Activated T-helper 17 cell treated with anti-CD3 and anti-CD28 coated beads, Interleukin-2, amount 50 U/mL, for 72 hours (primary cell): ENCODE measurements at places on chromosomes 12 and 14.

- no peak for ATAC-seq
Measured at GRCh38 chr12:124660851-124661250, 93.4 kb upstream of the NCOR2 start.

GRCh38 chr12:3043406-3043805, 33.8 kb upstream of the TSPAN9 start:
- ATAC-seq, result no peak

- no peak for ATAC-seq
Measured at GRCh38 chr12:58359084-58359483, 417.7 kb downstream of the ATP23 start.

DNA sequence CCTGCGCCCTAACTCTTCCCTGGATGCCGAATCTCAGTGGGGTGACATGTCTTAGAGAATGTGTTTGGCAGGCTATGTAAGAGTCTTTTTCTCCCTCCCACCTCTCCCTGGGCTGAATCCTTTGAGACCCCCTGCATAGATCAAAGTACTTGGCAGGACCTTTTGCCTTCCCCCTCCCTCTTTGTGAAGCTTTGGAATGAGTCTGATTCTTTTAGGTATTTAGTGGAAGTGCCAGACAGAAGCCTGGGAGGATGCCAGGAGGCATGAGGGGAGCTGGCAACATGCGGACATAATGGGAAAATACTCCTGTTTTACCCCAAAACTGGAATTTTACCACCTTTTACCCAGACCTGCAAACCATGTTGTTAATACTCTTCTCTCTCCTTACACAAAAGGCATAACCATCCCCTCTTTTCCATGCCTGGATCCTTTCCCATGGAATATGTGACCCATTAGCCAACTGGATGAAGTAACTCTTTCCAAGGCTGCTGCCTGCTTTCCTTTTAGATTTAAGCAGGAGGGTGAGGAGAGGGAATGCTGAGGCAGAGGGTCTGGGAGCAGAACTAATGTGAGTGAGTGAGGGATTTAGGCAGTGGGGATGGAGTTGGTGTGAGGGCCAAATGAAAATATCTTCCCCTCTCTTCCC, 41.7 kb downstream of the TTLL5 start:
- ATAC-seq, result no peak

DNA sequence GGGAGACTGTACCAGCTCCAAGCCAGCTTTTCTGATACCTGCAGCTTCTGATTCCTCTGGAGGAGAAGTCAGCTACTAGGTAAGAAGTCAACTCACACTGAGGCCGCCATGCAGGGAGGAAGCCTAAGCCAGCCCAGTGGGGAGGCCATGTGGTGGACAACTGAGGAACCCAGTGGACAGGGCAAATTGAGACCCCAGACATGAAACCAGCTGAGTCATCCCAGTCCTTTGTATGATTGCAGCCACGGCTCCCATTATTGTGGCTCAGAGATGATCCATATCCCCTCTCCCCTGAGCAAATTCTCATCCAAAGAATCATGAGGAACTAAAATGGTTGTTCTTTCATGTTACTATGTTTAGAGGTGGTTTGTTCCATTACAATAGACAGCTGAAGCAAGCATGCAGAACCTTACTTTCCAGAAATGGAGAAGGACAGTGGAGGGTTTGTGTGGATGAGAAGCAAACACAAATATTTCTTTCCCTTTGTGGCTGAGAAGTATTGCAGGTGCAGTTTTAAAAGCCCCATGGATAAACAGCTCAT, 1147.3 kb upstream of the TMEM132C start:
- ATAC-seq, result no peak

DNA sequence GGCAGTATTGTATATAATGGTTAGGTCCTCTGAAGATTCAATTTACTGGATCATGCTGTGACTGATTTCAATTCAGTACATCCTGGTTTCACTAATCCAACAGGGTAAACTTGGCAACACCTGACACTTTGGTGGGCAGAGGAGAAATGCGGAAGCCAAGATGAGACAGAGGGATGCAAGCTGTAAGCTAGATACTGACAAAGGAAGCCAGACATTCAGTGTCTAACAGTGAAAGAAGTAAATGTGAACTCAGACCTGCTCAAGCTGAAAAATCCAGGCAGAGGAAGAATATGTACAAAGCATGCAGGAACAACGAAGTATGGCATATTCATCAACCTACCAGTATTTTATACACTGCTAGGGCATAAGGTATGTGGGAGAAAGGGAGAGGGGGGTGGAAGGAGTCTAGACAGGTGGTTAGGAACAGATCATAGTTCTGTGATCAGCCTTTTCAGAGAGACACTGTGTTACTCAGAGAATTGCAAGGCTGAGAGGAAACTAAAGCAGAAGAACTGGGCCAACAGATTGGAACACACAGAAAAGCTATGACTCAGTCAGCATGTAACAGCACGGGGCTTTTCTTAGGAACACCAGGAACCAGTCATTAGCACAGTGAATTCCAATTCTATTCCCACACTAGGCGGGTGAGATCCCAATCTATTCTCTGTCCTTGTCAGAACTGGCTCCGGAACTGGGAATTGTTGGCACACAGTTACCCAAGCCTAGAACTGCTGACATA, 40.3 kb downstream of the NELL2 start:
- ATAC-seq, result peak; percentile 91

DNA sequence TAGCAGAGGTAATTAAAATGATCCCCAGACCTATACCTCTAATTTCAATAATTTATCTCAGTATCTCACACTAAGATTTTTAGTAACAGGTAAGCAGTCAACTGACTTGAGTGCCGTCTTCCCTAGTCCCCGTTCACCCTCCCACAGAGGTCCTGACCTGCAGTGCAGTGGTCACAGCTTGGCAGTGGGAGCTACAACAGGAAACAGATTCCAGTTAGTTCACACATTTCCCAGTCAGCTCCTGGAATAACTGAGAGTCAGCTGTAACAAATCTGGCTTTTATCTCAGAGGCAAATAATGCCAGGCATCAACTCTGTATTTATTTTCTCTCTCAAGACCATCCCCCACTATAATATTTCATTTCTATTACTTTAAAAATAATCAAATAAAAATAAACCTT, 308.2 kb downstream of the ATP23 start:
- no peak for ATAC-seq

DNA sequence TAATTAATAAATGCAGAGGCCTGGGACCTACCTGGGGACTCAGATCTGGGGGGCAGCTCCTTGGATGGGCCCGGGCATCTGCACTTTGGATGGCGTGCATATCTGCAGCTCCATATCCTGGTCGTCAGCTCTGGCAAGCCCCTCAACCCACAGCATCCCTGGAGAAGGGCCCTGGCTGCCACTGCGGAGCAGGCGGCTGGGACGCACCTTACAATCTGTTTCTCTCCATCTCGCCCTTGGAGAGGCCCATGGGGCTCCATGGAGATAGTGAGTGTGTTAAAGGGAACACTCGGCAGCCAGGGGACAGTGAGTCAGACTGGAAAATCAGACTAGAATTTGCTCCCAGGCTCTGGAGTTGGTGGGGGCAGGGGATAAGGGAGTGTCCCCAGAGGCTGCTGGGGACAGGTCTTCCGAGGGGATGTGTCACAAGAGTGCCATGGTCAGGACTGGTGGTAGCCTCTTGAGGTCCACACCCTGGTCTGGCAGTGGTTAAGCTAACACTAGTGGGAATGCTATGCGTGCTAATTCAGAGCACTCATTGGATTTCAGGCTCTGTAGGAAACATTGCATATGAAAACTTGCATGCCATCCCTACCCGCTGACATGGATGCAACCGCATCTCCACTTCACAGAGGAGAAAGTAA, 21.5 kb downstream of the RFLNA start:
- no peak for ATAC-seq

- ATAC-seq, result no peak
Measured at GRCh38 chr12:130162745-130163460, 639 bp downstream of the FZD10 start.

DNA sequence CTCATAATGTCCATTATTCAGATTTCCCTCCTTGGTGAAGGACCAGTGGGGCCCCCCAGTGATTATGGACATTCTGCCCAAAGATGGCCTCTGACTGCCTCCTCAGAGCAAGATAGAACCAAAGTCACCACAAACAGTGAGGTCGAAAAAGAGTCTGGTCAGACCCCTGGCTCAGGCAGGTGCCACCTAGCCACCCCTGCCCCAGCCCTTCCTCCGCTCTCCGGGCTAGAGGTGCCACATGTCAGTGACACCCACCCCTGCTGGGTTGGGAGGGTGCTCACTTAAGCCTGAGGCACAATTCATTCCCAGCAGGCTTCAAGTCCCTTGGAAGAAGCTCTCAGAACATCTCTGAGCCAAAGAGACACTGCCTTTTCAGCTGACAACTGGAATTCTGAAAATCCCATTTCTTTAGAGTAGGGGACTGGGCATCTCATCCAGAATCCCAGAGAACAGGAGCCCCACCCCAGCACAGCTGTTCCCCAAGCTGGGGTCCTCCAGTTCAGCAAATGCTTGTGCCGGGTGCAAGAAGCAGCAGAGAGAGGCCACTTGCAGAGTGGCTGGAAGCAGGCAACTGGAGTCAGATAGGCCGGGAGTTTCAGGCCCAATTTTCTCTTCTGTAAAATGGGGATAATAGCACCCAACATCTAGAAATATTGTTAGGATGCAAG, 50.3 kb downstream of the ISCA2 start:
- ATAC-seq, result no peak

DNA sequence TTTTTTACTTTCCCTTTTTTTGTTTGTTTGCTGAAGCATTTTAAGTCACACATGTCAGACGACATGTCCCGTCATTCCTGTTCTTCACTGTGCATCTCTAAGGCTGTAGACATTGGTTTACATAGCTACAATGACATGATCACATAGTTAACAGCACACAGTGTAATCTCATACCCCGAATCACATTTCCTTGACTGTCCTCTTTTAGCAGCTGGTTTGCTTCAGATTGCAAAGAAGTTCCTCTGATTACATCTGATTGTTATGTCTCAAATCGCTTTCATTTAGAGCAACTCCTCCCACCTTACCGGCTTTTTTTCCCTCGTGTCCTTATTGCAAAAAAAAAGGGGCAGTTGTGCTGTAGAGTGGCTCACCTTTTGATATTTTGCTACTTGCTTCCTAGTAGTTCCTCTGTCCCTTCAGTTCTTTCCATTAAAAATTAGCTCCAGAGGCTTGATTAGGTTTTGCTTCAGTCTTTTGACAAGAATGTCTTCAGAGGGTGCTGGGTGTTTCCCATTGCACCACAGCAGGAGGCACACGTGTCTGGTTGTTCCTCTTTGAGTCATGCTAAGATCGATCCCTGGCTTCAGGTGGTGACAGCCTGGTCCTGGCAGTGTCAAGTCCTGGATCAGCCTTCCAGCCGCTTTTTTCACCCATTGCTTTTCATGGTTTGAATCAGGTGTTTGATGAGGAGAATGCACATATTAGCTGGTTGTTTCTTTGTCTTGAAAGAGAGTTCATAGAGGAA, 35.0 kb downstream of the ZNF664 start:
- peak; percentile 52 for ATAC-seq

DNA sequence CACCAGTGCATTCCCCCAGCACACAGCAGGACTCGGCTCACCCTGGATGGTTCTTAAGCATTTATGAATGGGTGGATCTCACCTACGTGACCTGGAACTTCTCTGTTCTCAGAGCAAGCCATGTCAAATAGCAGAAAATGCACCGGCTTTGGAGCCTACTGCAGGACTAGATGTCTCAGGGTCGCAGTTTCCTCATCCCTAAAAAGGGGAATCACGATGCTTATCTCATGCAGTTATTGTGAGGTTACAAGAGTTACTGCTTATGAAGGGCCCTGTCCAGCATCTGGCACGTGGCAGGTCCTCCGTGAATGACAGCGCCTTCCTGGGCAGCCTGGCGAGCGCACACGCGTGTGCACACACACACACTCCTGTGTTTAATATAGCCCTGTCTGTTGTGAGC, 128.5 kb downstream of the ETV6 start:
- no peak for ATAC-seq

DNA sequence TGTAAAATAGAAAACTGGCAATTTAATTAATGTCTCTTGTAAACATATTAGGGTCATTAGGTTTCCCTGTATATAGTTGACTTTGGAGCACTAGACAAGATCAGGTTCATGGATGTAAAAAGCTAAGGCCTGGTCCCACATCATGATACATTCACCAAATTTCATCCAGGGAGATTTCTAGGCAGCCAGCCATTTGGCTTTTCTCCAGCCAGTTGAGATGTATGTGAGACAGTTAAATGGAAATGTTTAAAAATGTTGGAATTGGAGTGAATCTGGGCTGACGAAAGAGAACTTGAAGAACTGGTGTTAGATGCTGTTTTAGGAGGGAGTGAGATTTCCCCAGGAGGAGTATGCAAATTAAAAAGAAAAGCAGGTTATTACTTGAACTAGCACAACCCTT, 41.8 kb upstream of the CLEC14A start:
- no peak for ATAC-seq
